ENCODE measurements at places on chromosomes 3 and 15.

DNA sequence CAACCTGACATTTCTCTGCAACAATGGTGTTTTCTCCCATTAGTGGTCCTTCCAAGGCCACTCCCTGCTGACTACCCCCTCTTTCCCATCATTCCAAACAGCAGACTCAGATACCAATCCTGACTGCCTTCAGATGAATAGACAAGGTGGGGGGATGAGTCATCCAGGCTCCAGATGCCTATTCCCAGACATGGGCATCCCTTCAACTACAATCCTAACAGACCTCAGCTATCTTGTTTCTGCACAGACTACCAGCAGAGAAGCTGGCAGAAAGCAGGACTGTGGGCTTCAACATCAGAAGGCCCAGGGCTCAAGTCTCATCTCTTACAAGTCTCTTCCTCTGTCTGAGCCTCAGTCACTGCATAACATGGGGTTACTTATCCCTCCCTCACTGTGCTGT is 2.2 kb downstream of the RBP1 start:
- DNase-seq, result no peak

- no peak for DNase-seq
Observed at GRCh38 chr3:166837535-166837934, 542.6 kb downstream of the ZBBX start.

GRCh38 chr3:117922039-117922438 is 1112.6 kb downstream of the IGSF11 start:
- DNase-seq, result no peak

- DNase-seq, result no peak
Observed at GRCh38 chr3:97948351-97949109, 23.7 kb downstream of the RIOX2 start.

DNA sequence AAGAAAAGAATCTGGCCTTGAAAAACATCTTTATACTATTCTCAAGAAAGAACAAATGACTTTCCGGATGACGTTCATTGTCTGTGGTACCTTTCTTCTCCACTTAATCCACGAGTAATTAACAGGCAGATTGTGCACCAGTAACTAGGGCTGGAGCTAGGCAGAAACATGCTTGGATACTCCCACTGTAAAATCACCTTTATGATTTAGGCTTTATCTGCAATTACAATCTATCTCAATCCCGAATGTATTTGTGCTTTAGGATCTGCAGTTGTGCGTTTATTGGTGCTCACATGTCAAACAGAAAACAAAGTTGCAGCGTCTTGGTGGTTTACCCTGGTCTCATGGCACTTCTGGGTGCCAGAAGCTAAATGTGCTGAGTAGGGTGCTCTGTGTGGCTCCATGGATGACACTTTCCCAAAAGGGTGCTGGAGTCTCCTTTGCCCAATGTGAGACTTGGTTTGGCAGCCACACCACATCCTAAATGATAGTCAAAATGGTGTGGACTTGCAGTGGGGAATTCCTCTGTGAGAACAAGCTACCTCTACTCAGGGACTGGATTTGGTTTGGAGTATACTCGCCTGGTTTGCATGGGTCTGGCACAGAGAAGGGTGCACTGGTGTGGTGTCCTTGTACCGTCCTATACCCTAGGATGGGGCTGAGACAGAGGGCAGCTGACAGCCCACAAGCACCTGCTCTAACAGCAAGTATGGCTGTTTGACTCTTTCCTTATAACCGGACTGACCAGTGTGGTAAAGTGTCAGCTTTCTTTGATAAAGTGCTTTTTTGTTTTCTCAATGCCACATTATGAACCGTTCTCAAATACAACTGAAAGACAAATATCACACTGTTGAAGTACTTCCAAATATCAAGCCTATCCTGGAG is 7.7 kb downstream of the SERP1 start:
- no peak for DNase-seq

- DNase-seq, result no peak
Observed at GRCh38 chr15:73318463-73319351, 50.1 kb downstream of the HCN4 start.

GRCh38 chr3:98839846-98840245 is 61.6 kb downstream of the DCBLD2 start:
- no peak for DNase-seq

- DNase-seq, result no peak
Observed at GRCh38 chr3:45895686-45896468, 9.5 kb downstream of the CCR9 start.

- no peak for DNase-seq
Observed at GRCh38 chr3:38143511-38143910, 5.0 kb downstream of the MYD88 start.

GRCh38 chr3:116569611-116570010 is 124.3 kb upstream of the LSAMP start:
- no peak for DNase-seq

GRCh38 chr3:58880182-58880581 is 169.6 kb downstream of the CFAP20DC start:
- DNase-seq, result no peak

DNA sequence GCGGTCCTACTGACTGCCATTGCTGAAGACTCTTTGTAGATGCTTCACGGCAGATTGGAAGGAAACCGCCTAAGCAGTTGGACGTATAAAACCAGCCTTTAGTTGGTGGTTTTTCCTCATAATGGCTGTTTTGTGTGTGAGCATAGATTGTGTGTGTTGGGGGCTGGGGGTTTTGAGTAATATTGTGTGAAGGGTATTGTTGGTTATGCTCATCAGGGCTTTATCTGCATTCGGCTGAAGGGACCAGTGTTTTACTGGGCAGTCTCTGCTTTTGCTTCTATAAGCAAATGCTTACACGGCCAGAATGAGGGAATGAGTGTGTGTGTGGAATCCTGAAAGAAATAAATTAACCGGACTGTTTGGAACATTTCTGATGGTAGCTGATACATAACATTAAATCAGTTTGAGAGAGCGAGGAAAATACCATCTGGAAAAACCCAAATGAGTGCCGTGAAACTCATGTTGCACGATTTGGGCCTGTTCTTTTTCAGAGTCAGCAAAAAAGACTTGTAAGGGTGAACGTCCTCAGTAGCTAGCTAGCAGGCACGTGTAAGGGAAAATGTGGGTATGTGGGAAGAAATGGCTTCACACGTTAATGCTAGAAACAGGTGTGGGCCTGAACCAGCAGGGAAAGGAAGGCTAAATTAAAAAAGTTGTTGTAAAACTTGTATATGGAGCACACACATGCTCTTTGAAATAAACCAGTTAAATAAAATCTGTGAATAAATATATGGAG is 1.9 kb downstream of the MITF start:
- no peak for DNase-seq

DNA sequence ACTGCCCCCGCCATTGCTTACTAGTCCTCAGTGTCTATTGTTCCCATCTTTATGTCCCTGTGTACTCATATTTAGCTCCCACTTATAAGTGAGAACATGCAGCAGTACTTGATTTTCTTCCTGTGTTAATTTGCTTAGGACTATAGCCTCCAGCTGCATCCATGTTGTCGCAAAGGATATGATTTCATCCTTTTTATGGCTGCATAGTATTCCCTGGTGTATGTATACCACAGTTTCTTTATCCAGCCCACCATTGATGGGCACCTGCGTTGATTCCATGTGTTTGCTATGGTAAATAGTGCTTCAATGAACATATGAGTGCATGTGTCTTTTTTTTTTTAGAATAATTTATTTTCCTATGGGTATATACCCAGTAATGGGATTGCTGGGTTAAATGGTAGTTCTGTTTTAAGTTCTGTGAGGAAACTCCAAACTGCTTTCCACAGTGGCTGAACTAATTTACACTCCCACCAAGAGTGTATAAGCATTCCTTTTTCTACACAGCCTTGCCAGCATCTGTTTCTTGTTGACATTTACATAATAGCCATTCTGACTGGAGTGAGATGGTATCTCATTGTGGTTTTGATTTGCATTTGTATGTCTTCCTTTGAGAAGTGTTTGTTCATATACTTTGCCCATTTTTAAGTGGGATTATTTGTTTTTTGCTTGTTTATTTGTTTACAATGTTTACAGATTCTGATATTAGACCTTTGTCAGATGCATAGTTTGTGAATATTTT is 53.7 kb downstream of the GALK2 start:
- DNase-seq, result no peak

GRCh38 chr3:60912876-60913275 is 338.4 kb downstream of the FHIT start:
- no peak for DNase-seq

GRCh38 chr15:43913026-43913780 is 86.4 kb downstream of the WDR76 start:
- no peak for DNase-seq

- DNase-seq, result no peak
Observed at GRCh38 chr15:55742927-55743728, at the start of gene PRTG. TSS of gene PRTG (minus strand) at chr15:55743152. CDS start at chr15:55742931, 221 bp downstream.

DNA sequence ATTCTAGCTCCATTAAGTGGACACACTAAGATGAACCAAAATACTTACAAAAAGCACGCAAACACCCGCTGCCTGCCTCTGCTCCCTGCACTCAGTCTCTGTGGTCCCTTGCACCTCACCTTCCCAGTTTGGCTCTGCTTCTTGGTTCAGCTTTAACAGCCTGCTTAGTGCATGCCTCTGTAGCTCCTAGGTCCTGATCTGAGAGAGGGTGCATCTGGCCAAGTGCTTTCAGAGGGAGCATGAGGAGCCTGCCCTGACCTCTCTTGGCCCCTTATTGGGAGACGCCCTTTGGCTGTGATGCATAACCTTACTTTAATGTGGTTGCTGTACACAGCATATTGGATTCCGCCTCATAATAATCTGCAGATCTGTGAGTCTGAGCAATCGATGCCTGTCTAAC is 21.2 kb upstream of the ATP10A start:
- no peak for DNase-seq

DNA sequence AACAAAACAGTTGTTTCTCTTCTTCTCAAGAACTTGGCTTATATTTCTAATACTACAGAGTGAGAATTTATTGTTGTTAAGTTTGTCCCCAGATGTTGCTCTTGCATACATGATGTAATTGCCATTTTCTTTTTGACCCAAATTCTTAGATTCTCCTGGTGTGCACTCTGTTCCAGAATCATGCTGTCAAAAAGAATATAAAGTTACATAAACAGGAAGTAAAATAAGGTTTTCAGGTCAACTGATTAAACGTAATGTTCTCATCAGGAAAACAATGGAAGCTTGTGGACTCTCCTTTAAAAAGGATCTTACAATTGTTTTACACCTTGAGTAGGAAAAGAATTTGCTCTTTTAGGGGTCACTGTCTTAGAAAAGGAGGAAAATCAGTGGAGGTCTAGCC is 121.8 kb downstream of the ADAM10 start:
- DNase-seq, result no peak

DNA sequence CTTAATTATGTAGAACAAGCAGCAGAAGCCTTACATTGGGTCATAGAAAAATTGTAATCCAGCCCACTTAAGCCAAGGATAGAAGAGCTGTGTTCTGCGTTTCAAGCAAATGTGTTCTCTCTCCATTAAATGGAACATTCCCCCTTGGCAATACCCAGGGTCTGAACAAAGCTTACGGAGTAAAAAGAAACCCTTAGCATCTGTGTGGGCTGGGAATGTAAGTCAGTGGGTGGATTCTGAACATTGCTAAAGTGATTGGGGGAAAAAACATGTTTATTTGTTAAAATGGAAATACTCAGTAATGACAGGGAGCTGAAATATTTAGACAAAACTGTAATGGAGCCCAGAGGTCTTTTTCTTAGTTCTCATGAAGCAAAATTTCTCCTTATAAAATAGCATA is 147.4 kb downstream of the DUT start:
- no peak for DNase-seq

Measured in stimulated activated CD4-positive, alpha-beta T cell treated with anti-CD3 and anti-CD28 coated beads, TNF-alpha, amount 100 ng/mL, for 4 hours (primary cell).